ENCODE measurements at places on chromosomes 6 and 20.

- DNase-seq = no peak
Observed at GRCh38 chr6:56243518-56244070, 3.8 kb downstream of the COL21A1 start.

DNA sequence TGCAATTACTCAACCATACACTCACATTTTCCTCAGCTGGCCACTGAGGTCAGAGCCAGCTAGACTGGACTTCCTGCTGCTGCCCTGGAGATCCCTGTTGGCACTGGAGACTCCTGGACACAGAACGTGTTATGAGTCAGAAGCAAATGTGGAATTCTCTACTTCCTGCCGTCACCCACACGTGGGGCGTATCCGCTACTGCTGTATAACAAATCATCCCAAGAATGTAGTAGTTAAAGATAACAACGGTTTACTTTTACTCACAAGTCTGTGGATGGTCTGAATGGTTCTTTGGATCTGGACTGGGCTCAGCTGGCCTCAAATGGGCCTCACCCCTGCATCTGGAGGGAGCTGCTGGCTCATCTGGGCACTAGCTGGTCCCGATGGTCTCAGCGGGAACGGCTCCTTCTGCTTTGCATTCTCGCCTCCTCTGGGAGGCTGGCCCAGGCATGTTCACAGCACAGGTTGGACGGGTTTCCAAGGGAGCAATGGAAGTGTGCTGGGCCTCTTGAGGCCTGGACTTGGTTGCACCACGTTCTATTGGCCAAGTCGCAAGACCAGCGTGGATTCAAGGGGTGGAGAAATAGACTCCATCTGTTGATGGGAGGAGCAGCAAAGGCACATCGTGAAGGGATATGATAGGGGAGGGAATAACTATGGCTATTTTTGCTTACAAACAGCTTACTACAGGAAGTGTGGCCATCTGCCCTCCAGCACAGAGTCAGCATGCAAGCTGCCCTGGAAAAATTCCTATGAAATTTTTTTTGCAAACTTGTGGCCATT lies 118.5 kb downstream of the SNX5 start:
- DNase-seq = no peak

DNA sequence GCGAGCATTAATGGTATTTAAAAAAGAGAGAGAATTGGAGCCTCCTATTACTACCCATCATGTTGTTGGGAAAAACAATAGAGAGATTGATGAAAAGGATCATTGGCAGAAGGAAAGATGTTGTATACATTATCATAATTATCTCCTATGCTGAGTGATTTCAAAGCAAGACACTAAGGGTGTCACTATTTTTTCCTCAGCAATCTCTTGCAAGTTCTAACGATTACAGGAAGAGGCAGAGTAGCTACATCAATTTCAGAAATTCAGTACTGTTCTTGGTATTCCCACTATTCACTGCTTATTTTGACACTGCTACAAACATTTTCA lies 891.2 kb downstream of the C6orf118 start:
- DNase-seq = no peak

DNA sequence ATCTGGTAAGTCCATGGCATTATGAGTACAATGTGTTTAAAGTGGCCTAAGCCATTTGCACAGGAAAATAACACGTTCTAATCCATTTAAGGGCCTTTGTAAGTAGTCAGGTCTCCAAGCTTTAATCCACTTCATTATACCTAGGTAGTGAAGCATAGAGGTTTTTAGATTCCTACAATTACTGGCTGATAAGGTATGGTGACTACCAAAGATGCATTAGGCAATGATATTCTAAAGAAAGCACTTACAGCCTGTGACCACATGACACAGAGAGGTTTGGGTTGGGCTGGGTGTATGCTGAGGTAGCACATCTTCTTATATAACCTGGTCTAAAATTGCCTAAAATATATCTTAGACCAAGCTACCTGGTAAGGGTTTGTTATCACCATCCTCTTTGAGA lies 504.4 kb downstream of the TFAP2B start:
- DNase-seq = no peak

Measured in activated CD8-positive, alpha-beta memory T cell treated with anti-CD3 and anti-CD28 coated beads for 48 hours (primary cell).